B cell (primary cell): ENCODE measurements at places on chromosomes 12 and 14.

DNA sequence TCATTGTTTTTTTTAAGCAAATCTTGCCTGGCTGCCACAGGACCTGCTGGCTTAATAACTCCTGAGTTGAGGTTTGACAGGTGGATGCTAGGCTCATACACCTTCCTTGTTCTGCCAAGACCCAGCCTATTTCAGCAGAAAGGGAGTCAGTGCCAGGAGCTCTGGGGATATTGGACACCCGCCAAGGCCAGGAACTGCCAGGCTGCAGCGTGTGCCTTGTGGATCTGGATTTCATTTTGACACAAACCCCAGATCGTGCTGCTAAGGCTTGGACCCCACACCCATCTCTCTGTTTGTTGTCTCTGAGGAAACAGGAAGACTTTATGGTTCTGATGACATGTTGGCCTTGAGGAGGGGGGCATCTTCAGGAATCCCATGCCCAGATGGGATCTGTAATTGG, 44.4 kb upstream of the PRIMA1 start:
- DNase-seq, result no peak

GRCh38 chr14:103815253-103815652, 32.1 kb downstream of the PPP1R13B start:
- no peak for DNase-seq

GRCh38 chr12:108304633-108305032, 34.5 kb downstream of the CMKLR1 start:
- DNase-seq, result no peak

- no peak for DNase-seq
These were observed 2.5 kb downstream of the PPP1R12A start for GRCh38 chr12:79932357-79932756.

GRCh38 chr12:15574353-15574752, 214.8 kb downstream of the EPS8 start:
- no peak for DNase-seq

- DNase-seq, result no peak
These were observed 466.5 kb downstream of the PCNX1 start for GRCh38 chr14:71373773-71374172.

- no peak for DNase-seq
These were observed 29.5 kb upstream of the APOLD1 start for GRCh38 chr12:12755923-12756322.

DNA sequence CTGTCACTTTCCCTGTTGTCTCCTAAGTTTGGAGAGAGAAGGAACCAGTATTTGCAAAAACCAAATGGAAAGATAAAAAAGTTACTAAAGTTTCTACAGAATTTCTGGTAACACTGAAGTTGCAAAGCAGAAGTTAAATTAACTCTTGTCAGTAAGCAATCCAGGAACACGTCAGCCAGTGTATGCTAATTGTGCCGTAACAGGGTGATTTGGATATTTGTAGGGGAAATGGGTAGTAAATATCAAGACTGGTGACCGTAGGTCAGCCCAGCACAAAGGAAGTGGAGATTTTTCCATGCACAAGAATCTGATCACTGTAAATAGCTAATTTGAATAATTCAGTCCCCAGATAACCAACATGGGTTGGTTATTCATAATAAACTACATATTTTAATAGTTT, 2.3 kb downstream of the CDKN1B start:
- DNase-seq, result peak; percentile 58

GRCh38 chr12:54448344-54448743, 25.1 kb downstream of the GTSF1 start:
- no peak for DNase-seq

DNA sequence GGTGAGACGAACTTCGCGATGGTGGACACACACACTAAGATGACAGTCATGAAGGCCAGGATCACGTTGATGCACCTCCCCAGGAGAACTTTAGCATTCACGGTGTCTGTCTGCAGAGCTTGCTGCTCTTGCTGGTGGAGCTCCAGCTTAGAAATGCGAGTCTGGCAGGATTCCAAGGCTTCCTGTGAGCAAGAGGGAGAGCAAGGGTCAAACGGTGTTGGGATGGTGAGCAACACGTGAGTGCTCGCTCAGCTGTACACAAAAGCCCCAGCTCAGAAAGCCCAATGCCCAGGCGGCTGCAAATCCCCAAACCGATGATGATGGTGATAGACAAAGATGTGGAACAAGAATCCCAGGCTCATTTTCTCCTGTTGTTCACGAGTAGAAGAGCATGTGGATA, 78.8 kb downstream of the TMCC3 start:
- no peak for DNase-seq

DNA sequence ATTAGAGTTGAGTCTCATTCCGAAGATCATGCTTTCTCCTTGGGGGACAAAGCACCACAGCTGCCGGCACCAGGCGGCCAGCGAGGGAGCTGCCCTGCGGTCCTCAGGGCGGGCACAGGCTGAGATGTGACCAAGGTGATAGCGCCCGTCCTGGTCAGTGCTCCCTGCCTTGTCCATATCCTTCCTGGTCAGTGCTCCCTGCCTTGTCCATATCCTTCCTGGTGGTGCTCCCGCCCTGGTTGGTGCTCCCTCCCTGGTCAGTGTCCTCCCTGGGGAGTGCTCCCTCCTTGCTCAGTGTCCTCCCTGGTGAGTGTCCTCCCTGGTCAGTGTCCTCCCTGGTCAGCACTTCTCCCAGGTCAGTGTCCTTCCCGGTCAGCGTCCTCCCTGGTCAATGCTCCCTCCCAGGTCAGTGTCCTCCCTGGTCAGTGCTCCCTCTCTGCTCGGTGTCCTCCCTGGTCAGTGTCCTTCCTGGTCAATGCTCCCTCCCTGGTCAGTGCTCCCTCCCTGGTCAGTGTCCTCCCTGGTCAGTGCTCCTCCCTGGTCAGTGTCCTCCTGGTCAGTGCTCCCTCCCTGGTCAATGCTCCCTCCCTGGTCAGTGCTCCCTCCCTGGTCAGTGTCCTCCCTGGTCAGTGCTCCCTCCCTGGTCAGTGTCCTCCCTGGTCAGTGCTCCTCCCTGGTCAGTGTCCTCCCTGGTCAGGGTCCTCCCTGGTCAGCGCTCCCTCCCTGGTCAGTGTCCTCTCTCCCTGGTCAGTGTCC, 92.2 kb downstream of the ADGRD1 start:
- DNase-seq, result no peak

GRCh38 chr12:43882578-43883178, 46.8 kb downstream of the TMEM117 start:
- DNase-seq, result peak; percentile 60

DNA sequence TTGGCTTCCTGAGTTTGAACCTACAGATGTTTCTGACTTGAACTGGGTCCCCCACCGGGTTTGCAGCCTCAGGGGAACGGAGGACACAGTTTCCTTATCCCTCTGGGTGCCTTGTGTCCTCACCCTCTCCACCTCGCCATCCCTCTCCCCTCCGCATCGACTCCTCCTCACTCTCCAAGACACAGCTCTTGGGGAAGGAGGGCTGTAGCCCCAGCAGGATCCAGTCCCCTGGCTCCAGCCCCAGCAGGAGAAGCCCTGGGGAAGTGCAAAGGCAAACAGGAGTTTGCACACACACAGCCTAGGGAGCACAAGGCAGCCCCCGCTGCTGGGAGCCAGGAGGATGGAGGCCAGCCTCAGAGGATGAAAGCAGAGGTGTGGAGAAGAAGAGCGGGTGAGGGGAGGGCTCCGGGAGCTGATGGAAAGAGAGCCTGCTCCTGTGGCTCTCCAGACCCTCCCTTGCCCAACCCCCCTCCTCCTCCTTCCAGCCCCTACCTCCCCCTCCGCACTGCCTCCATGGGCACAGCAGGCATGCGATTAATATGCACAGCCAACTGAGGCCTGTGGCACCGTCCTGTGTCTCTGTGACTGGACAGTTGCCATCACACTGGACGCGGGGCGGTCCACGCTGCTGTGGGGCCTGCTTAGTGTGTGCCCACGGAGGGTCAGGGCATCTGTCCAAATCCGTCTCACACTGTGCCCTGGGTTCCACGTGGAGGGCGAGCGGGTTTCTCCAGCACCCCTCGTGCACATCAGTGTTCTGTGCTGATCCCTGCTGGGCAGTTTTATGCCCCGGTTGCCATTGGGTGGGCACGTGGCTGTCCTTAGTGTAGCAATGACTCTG, 193.7 kb upstream of the DIO3 start:
- DNase-seq, result no peak

DNA sequence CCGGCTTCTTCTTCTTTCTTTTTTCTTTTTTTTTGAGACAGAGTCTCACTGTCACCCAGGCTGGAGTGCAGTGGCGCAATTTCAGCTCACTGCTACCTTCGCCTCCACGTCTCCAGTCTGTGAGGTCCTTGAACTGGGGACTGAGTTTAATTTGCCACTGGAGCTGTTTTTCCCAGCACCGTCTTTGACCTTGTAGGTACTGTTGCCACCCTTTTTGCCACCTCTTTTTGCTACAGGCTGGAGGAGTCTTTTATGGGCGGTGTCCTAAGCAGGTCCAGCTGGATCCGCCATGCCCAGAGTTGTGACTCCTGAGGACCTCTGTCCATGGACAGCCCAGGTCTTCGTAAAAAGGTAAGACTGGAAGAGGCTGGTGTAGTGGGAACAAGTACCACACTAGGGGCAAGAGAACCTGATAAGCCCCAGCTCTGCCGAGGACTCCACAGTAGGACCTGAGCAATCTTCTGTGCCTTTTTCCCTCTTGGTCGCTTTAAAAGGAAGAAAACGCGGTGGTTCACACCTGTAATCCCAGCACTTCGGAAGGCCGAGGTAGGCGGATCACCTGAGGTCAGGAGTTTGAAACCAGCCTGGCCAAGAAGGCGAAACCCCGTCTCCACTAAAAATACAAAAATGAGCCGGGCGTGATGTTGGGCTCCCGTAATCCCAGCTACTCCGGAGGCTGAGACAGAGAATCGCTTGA, 946 bp downstream of the RNU4-2 start:
- peak; percentile 58 for DNase-seq

- peak; percentile 31 for DNase-seq
These were observed 252.6 kb downstream of the FOXN3 start for GRCh38 chr14:89164168-89165073.

- DNase-seq, result no peak
These were observed 15.5 kb upstream of the IRF2BPL start for GRCh38 chr14:77043984-77044485.

DNA sequence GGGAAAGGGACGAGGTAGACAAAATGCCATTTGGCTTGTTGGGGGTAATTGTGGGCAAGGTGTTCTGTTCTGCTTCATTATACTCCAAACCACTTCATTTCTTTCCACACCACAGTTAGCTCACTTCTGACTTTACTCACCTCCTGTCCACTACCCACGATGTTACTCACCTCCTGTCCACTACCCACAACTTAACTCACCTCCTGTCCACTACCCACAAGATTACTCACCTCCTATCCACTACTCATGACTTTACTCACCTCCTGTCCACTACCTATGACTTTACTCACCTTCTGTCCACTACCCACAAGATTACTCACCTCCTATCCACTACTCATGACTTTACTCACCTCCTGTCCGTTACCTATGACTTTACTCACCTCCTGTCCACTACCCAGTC, 10.1 kb upstream of the TWF1 start:
- no peak for DNase-seq

GRCh38 chr14:100532906-100533655, 54.1 kb downstream of the BEGAIN start:
- no peak for DNase-seq

DNA sequence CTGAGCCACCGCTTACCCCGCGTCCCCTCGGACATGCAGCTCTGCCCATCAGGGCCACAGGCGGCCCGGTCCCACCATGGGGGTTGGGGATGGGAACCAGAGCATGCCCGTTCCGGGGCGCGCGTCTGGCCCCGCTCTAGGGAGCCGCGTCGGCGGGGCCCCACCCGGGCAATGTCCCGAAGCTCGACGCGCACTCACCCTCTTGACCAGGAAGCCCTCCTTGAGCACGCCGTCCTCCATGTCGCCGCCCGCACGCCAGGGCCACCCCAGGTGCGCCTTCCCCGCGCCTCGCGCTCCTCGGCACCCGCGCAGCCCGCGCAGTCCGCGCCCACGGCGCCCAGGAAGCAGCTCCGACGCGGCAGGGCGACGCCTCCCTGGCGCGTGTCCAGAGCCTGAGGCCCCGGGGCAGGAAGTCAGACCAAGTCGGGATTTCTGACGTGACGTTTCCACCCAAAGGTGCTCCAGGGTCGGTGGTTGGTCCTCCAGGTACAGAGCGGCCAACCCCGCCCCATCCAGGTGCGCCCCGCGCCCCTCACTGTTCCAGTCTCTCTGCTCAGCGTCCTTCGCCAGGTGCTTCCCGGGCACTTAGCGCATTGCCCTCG, at the start of gene PLEK2:
TSS of gene PLEK2 (minus strand) at position 346 of the 602 bp plus-strand sequence. CDS start at position 240, 106 bp downstream.
- peak; percentile 19 for DNase-seq

DNA sequence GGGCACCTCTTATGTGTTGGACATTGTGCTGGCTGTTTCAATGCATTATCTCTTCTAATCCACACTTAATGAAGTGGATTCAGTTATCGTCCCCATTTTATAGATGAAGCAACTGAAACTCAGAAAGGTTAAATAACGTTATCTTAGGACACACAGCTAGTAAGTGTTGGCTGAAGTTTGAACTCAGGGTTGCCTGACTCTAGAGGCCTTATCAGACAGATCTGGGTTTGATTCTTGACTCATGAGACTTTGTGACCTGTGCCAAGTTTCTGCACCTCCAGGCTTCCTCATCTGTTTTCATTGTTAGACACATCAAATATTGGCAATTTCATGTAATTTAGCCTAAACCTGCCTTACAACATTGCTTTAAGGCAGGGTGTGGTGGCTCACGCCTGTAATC, 18.2 kb upstream of the IRF2BPL start:
- DNase-seq, result no peak

GRCh38 chr12:1853716-1854115, 33.4 kb downstream of the LRTM2 start:
- DNase-seq, result no peak

DNA sequence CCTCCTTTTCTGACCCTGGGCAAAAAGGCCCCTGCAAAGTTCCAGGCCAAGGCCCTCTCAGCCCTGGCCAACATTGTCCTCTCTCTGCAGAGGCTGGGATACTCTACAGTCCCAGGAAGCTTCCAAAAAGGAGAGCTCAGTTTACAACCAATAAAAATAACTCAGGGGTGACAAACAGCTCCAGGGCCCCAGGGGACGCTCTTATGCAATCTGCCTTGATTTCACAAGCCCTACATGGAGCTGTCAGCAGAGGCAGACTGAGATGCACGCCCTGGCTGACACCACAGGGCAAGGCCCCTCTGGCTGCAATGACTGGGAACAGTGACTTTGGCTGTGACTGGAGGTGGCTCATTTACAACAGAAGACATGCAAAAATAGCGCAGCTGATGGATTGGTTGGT, 129.0 kb upstream of the MED13L start:
- no peak for DNase-seq

GRCh38 chr12:62078020-62078419, 182.2 kb upstream of the USP15 start:
- DNase-seq, result no peak
